Vagina (tissue), 2 donors: ENCODE measurements at places on chromosomes 2 and 18. TPM values are rescaled to one million over a fixed set of nuclear protein-coding genes. Genes with fewer than 3 reads are reported as not detected.

DNA sequence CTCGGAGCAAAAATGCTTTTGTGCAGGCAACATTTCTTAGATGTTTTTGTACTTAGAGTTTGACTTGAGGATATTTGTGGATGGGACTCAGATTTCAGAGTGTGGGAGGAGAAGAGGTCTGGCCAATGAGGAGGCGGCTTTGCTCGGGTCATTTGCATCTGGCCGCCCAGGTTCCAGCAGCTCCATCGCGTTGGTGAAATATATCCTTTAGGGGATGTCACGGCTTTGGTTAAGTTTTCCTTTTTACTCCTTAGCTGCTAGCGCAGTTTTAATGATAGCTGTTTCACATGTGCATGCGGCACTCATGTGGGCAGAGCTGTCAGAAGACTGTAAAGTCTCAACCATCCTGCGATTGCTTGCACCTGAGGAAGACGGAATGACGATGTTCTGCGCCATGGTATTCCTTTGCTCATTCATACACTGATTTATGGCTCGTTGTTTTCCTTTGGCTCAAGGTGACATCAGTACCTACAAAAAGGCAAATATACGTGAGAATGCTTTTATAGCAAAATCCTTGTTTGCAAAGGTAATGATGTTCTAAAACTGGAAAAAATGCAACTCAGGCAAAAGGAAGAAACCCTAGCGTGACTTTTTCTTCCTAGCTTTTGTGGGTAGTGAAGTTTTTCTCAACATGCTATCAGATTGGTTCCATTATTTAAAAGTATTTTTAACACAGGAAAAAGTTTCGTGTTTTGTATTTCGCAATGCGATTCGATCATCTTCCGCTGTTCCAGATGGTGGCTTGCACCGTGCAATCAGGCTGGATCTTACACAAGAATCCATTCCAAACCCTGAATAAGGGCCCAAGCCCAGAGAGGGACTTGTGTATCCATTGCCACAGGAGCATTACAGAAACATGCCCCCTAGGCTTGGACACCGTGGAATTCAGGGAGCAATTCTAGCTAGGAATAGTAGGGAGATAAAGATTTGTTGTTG is 70.5 kb upstream of the ZNF516 start:
- peak overlapping the region; percentile 43 for H3K4me3 ChIP-seq
- DNase-seq, result no peak
- H3K36me3 ChIP-seq, result no peaks in the 10 kb centered on the region
- peaks cover 29% of the 10 kb centered on the region for H3K4me1 ChIP-seq

GRCh38 chr2:23009545-23010149 is 375.3 kb upstream of the KLHL29 start:
- no peaks in the 10 kb centered on the region for H3K27me3 ChIP-seq
- no peak overlapping the region for H3K27ac ChIP-seq
- DNase-seq, result peak; percentile 85
- no peaks in the 10 kb centered on the region for H3K36me3 ChIP-seq
- no peak overlapping the region for H3K4me3 ChIP-seq
- H3K4me1 ChIP-seq, result peaks cover 17% of the 10 kb centered on the region

DNA sequence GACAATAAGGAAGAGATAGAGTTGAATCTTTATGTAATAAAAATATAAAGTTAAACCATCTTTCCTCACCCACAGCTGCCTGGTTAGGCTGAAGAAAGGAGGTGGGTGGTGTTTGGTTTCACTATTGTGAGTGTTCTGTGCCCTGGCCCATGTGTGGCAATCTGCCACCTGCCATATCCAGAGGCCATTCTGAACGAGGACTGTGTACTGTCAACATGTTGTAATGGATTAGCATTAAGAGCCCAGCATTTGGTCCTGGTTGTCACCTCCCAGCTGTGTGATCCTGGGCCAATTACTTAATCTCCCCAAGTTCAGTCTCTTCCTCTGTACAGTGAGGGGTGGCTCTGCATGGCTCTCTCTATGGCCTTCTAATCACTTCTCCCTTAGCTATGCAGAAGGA is 118.2 kb upstream of the SEC11C start:
- no peak overlapping the region for H3K27ac ChIP-seq
- H3K4me3 ChIP-seq, result no peak overlapping the region
- DNase-seq, result no peak
- no peaks in the 10 kb centered on the region for H3K27me3 ChIP-seq
- H3K4me1 ChIP-seq, result peaks cover 35% of the 10 kb centered on the region
- H3K36me3 ChIP-seq, result no peaks in the 10 kb centered on the region

DNA sequence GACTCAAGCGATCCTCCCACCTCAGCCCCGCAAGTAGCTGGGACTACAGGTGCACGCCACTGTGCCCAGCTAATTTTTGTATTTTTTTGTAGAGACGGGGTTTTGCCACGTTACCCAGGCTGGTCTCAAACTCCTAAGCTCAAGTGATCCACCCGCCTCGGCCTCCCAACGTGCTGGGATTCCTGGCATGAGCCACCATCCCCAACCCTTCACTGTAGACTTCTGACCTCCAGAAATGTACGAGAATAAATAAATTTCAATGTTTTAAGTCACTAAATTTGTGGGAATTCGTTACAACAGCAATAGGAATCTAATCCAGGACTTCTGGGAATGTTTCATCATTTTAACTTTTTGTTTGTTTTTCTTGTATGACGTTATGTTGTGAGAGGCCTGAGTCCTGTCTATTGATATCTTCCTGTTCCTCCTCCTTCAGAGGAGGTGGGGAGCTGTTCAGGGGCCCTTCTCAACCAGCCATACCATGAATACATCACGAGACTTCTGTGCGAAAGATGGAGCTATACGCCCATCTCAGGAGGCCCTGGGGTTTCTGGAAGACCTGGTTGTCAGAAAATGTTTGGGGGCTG is 40.0 kb downstream of the TEX44 start:
- no peak overlapping the region for H3K27ac ChIP-seq
- H3K4me3 ChIP-seq, result no peak overlapping the region
- H3K27me3 ChIP-seq, result no peaks in the 10 kb centered on the region
- peaks cover 6% of the 10 kb centered on the region for H3K4me1 ChIP-seq
- no peak for DNase-seq

GRCh38 chr2:15223887-15224286 is 337.2 kb downstream of the NBAS start:
- no peaks in the 10 kb centered on the region for H3K27me3 ChIP-seq
- no peaks in the 10 kb centered on the region for H3K36me3 ChIP-seq
- H3K27ac ChIP-seq, result no peak overlapping the region
- H3K4me3 ChIP-seq, result no peak overlapping the region
- no peaks in the 10 kb centered on the region for H3K4me1 ChIP-seq
- no peak for DNase-seq

DNA sequence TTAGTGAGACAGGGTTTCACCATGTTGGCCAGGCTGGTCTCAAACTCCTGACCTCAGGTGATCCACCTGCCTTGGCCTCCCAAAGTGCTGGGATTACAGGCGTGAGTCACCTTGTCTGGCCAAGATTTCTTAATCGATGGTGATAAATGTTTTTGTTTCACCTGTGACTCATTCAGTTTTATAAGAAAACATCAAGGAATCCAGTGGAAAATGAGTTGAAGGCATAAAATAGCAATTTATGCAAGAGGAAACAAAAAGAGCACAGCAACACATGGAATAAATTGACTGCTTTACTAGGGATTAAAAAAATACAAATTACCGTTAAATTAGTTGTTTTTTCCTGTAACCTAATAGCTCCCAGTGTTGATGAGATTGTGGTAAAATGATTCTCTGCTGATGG is 80.2 kb downstream of the CDK15 start:
- no peak for DNase-seq
- no peak overlapping the region for H3K27ac ChIP-seq
- H3K36me3 ChIP-seq, result no peaks in the 10 kb centered on the region
- peaks cover 13% of the 10 kb centered on the region for H3K4me1 ChIP-seq
- no peak overlapping the region for H3K4me3 ChIP-seq

DNA sequence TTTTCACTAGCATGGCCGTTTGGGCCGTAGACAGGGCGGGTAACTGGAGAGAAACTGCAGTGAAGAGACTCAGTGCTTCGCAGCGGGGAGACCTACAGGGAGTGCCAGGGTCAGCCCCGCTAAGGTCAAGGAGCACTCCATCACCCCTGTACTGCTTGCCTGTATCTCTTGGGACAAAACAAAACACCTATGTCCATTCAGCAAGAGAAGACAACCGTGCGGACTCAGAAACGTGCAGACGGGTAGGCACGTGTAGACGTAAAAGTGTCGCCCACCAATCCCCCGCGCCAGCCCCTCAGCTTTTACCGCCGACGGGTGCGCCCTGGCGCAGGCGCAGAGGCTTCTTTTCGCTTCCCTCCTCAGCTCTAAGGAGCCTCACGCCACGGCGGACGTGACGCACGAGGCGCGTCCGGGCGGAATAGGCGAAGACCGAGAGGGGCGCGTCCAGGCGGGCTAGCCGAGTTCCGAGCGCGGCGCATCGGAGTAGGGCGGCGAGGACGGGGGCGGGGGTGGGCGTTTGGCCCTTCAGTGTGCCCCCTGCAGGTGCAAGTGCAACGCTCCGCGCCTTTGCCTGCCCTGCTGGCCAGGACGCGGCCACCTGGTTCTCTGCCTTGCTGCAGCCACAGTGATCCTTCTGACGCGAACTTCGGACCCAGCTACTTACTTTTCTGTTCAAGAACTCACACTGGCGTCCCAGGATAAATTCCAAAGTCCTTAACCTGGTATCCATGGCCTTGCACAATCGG is 3.3 kb upstream of the SOS1 start:
- H3K4me1 ChIP-seq, result peaks cover 32% of the 10 kb centered on the region
- H3K27me3 ChIP-seq, result no peaks in the 10 kb centered on the region
- H3K36me3 ChIP-seq, result no peaks in the 10 kb centered on the region
- peak; percentile 96 for DNase-seq

DNA sequence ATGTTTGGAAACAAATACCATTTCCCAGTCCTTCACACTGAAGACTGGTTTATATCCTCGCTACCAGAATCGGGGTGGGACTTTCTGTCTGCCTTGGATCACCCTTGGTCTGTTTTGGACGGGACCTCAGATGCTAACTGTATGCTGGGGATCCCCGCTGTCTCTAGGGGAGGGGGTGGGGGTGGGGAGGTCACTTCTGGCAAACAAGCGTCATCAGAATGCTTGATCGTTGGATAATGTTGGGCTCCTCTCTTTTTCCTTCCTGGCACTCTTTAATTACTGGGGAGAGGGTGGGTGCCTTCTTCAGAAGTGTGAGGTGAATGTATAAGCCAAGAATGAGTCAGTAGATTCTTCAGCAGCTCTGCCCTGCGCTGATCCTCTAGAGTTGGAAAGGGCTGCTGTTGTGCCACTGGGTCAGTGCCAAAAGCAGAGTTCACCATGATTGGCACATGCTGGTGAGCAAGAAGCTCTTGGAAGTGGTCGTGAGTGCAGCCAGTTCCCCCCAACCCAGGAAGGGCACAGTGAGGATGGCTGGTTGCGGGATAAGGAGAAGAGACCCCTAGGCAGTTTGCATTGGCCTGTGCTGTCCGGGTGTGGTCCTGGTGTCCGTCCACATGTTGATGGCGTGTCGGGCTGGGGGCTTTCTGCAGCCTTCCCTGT is 32.2 kb downstream of the DGKD start:
- DNase-seq, result no peak
- peaks cover 40% of the 10 kb centered on the region for H3K4me1 ChIP-seq
- H3K27ac ChIP-seq, result peak overlapping the region; percentile 77
- H3K27me3 ChIP-seq, result no peaks in the 10 kb centered on the region
- H3K4me3 ChIP-seq, result no peak overlapping the region

DNA sequence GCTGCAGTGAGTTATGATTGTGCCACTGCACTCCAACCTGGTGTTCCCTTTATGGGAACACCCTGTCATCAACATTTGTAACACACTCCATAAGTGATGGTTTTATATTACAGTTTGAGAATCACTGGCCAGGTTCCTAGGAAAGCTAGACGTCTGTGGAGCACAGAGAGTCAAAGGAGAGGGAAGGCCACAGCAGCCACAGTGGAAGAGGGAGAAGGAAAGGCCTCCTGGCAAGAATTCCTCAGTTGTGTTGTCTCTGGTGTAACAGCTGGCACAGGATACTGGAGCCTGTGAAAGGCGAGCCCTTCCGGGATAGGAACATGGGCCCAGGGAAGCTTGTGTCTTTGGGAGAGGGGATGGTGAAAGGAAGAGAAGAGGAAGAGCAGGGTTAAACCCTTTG is 360.5 kb upstream of the PIK3C3 start:
- H3K36me3 ChIP-seq, result no peaks in the 10 kb centered on the region
- H3K4me1 ChIP-seq, result no peaks in the 10 kb centered on the region
- no peaks in the 10 kb centered on the region for H3K27me3 ChIP-seq
- DNase-seq, result no peak

GRCh38 chr18:62760403-62760734 is 45.0 kb downstream of the PHLPP1 start:
- no peaks in the 10 kb centered on the region for H3K27me3 ChIP-seq
- no peak for DNase-seq
- no peak overlapping the region for H3K27ac ChIP-seq
- H3K36me3 ChIP-seq, result no peaks in the 10 kb centered on the region

DNA sequence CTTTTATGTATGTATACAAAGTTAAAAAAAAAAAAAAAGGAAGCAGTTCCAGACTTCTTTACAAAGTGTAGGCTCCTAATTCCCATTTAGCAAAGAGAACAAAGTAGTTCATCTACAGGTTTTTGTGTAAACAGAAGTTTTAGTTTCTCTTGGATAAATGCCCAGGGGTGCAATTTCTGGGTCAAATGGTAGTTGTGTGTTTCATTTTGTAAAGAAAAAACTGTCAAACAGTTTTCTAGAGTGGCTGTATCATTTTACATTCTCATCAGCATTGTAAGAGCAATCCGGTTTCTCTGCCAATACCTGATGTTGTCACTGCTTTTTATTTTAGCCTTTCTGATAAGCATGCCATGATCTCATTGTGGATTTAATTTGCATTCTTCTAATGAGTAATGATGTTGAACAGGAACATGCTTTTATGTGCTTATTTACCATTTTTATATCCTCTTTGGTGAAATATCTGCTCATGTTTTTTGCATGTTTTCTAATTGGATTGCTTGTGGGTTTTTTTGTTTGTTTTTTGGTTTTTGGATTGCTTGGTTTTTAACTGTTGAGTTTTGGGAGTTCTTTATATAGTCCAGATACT is 16.6 kb upstream of the PSME4 start:
- no peaks in the 10 kb centered on the region for H3K36me3 ChIP-seq
- no peak for DNase-seq
- H3K27me3 ChIP-seq, result no peaks in the 10 kb centered on the region
- no peak overlapping the region for H3K4me3 ChIP-seq
- H3K4me1 ChIP-seq, result peaks cover 36% of the 10 kb centered on the region
- H3K27ac ChIP-seq, result peak overlapping the region; percentile 44

DNA sequence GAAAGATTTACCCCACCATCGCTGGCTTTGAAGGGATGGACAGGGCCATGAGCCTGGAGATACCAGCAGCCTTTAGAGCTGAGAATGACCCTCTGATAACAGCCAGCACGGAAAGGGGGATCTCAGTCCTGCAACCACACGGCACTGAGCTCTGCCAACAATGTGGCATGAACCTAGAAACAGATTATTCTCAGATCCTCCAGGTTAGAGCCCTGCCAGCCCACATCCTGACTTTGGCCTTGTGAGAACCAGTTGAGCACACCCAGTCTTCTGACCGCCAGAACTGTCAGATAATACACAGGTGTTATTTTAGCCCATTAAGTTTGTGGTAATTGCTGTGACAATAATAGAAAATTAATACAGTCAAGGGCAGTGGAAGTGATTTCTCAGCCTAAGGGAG is 9.4 kb upstream of the GNLY start:
- no peak for DNase-seq
- no peaks in the 10 kb centered on the region for H3K4me1 ChIP-seq
- H3K27me3 ChIP-seq, result no peaks in the 10 kb centered on the region
- no peak overlapping the region for H3K4me3 ChIP-seq
- H3K36me3 ChIP-seq, result no peaks in the 10 kb centered on the region

TSPYL6 gene
- not detected for total RNA-seq

MEP1B gene
- not detected for total RNA-seq

SOCS6 gene
- 16.0 TPM for total RNA-seq
